ENCODE measurements at places on chromosomes 7 and 10.
A peak's percentile ranks its signal among the peaks of the same experiment; 100 is the strongest.

GRCh38 chr10:24843256-24843655 lies 109.2 kb downstream of the PRTFDC1 start:
- DNase-seq, result no peak

- peak; percentile 91 for DNase-seq
Measured at GRCh38 chr10:87095236-87095945, 385 bp downstream of the SHLD2 start.

DNA sequence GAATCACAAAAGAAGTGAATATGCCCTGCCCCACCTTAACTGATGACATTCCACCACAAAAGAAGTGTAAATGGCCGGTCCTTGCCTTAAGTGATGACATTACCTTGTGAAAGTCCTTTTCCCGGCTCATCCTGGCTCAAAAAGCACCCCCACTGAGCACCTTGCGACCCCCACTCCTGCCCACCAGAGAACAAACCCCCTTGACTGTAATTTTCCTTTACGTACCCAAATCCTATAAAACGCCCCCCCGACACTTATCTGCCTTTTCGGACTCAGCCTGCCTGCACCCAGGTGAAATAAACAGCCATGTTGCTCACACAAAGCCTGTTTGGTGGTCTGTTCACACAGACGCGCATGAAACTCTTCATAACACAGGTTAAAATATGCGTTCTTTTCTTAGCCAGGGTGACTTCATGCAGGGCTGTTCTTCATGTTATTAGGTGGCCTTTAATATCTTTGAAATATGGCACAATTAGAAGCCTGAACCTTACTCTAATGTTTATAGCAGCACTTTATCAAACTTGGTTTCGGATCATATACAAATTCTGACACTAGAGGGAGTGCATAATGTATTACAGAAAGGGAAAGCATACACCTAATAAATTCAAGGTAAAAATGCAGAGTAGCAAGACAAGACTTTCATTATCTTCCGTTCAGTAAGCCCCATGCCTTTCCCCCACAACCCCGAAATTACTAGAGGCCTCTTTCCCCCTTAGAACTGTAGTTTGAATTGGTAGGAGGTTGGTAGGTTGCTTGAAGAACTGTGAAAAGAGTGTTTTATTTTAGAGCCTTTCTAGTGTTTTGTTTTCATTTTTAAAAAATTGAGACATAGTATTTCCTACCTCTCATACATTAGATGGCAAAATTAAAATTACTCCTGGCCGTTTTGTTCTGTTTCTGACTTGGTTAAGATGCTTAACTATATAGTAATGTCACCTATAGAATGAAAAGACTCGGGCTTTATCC lies 117.9 kb downstream of the NPY start:
- DNase-seq, result no peak

- DNase-seq, result no peak
Measured at GRCh38 chr7:140889645-140890044, 35.1 kb downstream of the BRAF start.

GRCh38 chr10:4041635-4042034 lies 256.6 kb upstream of the KLF6 start:
- DNase-seq, result no peak

- DNase-seq, result no peak
Measured at GRCh38 chr10:65793738-65794425, 1132.0 kb upstream of the LRRTM3 start.

DNA sequence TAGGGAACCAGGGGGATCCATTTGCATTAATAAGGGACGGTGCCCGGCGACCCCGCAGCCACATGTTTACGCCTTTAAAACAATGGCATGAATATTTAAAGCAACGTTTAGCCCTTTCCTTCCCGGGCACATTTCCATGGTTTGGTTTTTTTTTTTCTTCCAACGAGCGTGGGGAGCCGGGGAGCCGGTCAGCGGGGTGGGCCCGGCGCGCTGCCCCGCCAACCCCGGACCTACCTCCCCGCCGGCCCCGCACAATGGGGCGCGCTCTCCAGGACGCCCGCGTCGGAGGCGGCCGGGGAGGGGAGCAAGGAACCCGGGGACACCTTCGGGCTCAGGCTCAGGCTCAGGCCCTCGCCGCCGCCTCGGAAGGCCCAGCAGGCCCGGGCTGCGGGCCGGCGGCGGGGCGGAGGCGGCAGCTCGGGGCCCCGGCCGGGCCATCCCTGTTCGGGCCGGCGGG lies 1.0 kb downstream of the SEPHS1 start:
- DNase-seq, result peak; percentile 48

DNA sequence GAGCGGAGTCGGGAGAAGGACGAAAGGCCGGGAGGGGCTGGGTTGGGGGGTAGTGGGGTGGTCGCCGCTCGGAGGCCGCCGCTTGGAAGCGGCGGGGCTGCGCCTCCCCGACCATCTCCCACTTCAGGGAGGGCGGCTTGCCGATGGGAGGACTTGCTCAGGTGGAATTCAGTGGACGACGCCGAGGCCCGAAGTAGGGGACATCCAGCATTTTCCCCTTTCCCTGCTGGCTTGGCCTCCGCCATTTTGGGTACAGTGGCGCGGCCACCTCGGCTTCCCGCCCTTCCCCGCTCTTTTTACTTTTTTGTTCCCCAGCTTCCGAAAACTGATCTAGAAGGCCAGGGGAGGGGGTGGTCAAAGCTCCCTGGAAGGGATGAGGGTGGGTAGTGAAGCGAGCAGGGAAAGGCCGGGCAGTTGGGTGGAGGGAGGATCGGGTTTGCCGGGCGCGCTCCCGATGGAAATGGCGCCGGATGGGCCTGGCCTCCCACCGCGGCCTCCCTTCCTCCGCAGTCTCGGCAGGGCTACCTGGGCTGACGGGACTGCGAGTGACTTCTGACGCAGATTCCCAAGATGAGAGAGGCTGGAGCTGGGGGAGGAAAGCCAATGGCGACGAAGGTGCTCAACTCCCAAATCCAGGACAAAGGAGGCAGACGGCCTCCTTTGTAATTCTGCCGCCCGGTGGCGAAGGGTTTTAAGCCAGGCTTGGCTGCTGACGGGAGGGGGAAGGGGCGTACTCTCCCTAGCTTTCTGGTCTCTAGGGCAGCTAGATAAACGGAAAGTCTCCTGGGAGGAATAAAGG lies at the start of gene PBLD:
Gene PBLD (minus strand): TSS at position 670 of the 799 bp plus-strand sequence. CDS start 26,084 bp downstream, outside the sequence.
- peak; percentile 78 for DNase-seq

GRCh38 chr7:117284692-117285091 lies 38.2 kb downstream of the WNT2 start:
- DNase-seq, result no peak

GRCh38 chr7:42911454-42912447 lies at the start of gene C7orf25:
C7orf25 (minus strand) TSS chr7:42912070; CDS start chr7:42910900, 1,170 bp downstream.
- DNase-seq, result peak; percentile 98

GRCh38 chr10:43377424-43377883 lies 6.0 kb downstream of the FXYD4 start:
- DNase-seq, result no peak

DNA sequence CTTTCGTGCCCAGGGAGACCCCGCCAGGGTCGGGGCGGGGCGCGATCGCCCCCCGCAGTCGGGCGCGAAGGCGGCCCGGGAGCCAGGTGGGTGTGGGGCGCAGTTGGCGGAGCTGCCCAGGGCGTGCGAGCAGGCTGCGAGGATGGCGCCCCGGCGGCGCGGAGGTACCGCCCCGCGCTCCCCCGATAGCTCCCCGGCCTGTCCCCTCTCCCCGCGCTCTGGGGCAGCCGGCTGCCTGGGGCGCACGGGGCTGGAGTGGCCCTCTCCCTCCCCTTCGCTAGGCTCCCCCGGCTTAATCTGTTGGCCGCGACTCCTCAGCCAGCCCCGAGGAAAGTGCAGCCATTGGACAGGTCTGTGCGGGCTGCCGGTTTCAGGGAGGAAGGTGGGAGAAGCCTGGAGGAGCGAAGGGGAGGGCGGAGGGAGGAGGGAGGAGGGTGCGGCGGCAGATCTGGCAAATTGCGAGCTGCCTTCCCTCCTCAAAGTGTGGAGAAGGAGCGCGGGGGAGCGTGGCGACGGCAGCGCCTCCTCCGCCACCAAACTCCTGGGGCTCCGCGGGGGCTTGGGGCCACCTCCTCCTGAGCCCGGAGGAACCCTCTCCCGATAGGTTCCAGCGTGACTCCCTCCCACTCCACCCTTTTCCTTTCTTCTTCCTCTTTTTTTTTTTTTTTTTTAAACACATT lies 361 bp upstream of the PLXDC2 start:
- peak; percentile 82 for DNase-seq

- no peak for DNase-seq
Measured at GRCh38 chr7:727104-727805, at the start of gene PRKAR1B. PRKAR1B (minus strand) TSS chr7:727281; CDS start chr7:711505, 15,776 bp downstream.

GRCh38 chr7:17523813-17524739 lies 225.6 kb downstream of the AHR start:
- peak; percentile 41 for DNase-seq

DNA sequence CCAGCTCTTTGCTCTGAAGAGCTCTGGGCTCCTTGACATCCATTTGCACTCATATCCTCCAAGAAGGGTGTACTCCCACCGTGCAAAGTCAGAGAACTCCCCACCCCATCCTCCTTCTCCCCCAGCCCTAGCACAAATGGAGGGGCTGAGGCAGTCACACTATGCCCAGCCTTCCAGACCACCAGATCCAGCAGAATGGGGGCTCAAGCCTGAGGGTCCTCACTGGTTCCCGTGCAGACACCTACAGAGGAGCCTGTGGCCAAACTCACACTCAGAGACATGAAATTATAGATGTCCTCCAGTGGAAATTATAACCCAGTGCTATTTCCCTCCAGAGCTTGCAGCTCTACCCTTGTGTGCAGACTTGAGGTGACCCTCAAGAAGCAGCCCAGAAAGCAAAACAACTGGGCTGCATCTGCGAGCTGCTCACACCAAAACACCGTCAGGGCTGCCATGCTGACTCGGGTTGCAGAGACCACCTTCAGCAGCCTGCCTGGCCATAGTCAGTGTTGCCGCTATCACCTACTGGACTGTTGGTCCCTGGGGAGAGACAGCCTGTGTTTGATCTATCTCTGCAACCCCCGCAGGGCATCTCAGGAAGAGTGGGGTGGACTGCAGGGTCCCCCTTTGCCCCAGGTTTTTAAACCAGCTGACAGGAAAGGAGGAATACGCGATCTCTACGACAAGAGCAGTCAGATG lies 7.4 kb downstream of the ZNF488 start:
- DNase-seq, result no peak

GRCh38 chr10:130360826-130361311 lies 224.7 kb downstream of the GLRX3 start:
- DNase-seq, result no peak

DNA sequence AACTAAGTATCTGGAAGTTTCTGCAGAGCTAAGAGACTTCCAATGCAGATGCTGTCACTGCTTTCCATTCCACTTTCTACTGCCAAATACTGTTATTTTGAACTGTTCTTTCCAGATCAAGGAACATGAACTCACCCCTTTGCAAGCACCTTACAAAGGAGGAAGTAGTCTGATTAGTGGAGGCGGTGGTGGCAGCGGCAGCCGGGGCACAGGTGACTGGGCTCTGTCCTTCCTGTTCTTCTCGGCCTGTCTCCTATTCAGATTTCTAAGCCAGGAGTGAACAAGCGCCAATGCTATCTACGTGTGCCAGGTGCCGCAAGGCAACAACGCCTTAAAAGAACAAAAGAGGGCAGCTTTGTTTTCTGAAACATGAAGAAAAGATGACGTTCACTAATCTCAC lies 44.9 kb downstream of the BEND7 start:
- DNase-seq, result no peak

GRCh38 chr10:28902215-28902614 lies 224.9 kb downstream of the BAMBI start:
- DNase-seq, result no peak

DNA sequence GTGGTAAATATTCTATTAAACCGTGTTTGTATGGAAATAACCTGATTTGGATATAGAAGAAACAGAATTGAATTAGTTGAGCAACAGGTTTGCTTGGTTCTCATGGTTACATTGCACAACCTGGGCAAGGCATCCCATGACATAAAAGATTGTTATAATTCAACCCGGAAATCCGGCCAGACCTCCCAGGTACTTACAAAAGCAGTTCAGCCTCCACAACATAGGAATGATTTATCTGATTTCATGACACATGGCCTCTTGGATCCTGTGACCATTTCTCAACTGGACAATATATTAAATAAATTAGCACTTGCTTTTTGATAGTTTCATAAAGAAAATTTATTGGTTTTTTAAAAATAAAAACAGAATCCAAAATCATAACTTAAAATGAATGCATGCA lies 55.1 kb upstream of the PTPN12 start:
- DNase-seq, result no peak

DNA sequence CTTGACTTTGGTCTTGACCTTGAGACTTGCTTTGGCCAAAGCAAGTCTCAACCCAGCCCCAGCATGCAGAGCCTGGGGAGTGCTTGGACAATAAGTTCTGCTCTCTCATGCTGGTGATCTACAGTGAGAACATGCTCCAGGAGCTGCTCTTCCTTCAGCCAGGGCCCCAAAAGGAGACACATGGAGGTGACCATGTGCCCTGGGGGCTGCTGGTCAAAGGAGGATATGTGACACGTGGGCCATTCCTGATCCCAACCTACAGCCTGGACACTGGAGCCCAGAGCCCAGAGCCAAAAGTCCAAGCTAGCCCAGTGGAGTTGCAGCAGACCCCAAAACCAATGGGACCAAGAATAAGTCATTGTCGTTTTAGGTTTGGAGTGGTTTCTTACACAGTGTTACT lies 78.2 kb upstream of the CHST15 start:
- no peak for DNase-seq

DNA sequence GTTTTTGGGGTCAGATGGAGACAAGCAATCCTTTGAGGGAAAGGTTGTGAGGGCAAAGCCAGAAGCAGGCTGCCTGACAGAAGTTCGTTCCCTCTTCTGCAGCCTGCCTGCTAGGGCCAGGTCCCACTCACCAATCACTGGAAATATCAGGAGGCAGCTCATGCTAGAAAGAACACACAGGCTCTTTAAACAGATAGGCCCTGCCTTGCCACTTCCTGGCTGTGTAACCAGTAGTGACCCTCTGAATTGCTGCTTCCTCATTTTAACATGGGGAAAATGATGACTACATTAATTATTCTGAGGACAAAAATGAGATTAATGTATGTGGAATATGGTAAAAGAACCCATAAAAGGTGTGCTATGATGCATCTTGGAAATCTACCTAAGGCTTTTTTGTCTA lies 50.5 kb upstream of the MRLN start:
- DNase-seq, result no peak

GRCh38 chr7:35712563-35713226 lies 17.8 kb upstream of the HERPUD2 start:
- no peak for DNase-seq
